ENCODE measurements at places on chromosomes 6 and 20.

- no peak for DNase-seq
These were observed 54.6 kb downstream of the PHF3 start for GRCh38 chr6:63690221-63690620.

DNA sequence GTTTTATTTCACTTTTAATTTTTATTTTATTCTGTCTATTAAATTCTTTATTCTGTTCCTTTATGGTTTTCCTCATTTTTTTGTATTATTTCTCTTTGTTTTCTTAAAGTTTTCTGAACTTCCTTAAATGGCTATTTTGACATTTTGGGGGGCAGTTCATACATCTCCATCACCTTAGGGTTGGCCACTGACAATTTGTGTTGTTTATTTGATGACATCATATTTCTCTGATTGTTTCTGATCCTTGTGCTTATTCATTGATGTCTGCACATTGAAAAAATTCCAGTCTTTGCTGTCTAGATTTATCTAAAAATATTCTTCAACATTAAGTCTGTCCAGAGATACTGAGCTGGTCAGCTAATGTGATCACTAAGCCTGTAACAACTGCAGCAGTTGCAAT, 379.5 kb upstream of the EYS start:
- no peak for DNase-seq

DNA sequence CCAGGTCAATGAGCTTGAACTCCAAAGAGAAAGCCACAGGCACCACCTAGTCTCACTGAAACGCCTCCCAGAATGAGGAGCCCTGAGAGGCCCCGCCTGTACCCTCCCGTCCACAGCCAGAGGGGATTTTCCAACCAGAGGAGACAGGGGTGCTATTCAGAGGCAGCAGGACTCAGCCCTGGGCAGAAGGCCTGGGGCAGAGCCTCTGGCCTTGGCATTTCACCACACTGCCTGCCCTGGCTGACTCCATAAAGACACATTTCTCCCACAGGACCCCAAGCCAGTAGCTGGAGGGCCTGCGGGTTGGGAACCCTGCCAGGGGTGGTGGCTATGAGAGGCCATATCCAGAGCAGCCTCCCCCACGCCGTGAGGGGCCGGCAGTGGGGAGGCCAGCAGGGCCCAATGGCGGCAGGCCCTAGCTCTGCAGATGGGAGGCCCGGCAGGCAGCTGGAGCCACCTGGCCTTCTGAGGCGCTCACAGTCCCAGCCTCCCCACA, 159.3 kb downstream of the PREX1 start:
- no peak for DNase-seq

DNA sequence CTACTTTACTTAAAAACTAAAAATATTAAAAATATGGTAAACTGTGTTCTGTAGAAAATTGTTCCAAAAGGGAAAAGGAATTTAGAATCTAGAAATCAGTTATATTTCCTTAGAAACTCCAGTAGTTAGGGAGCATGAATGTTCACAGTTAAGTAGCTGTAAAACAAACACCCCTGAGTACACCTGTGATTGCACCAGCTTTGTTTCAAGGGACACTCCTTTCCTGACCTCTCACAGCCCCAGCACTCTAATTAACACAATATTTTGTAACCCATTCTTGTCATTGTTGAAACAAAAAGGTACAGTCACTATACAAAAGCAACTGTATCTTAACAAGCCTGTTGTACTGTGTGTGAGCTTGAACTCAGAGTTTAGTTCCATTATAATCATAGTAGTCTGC, 72.3 kb downstream of the NCOA7 start:
- no peak for DNase-seq

DNA sequence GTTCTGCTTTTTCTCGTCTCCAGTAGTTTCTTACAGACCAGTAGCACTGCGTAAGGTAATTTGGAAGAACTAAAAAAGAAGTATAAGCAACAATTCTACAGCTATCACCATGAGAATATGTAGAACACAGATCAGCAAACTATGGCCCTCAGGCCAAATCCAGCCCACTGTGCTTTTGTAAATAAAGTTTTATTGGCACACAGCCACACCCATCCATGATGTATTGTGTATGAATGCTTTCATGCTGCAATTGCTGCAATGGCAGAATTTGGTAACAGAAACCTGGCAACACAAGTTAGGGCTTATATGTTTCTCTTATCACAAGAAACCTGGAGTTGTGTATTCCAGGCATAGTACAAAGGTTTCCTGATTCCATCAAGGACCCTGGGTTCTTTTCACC, 386.8 kb upstream of the TSHZ2 start:
- DNase-seq = no peak

DNA sequence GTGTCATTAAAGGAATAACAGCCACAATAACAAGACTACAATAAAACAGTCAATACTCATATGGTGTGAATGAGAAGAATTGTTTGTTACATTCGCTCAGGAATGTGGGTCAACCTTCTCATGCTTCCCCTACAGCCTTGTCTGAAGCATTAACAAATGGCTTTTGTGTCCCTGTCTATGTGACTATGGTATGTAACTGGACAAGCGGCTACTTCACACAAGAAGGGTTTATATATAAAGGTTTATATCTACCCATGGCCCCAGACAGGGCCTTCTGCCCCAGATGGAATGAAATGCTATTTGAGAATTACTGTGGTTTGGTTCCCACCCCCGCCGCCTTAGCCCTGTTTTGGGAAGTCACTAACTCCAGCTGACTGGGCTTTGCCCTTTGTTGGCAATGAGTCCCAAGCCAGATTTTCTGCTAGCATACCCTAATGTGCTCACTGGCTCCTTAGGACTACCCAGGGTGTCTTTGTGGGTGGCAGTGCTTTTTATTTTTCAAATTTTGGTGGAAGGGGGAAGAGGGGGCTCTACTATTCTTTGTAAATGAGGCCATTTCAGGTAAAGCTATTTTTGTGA, 39.4 kb downstream of the TFAP2A start:
- DNase-seq = peak; percentile 4

- DNase-seq = peak; percentile 77
These were observed 44.9 kb downstream of the IRF4 start for GRCh38 chr6:436308-437036.

GRCh38 chr6:35370785-35371493, 28.6 kb downstream of the PPARD start:
- DNase-seq = peak; percentile 85

DNA sequence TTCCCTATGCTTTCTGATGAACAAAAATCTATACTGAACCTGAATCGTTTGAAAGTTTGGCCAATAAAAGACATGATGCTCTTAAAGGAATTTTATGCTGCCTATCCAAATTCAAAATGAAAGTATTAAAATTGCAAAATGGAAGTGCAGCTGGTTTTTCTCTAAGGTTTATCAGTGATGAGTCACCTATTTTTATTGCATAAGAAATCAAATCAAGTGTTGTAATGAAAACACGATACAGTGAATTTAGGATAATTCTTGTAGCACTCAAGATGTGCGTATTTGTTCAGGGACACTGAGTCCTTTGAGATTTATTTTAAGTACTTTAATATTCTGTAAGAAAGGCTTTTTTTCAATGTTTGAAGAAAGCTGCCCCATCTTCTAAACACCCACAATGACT, 409.5 kb downstream of the ADGRB3 start:
- no peak for DNase-seq

DNA sequence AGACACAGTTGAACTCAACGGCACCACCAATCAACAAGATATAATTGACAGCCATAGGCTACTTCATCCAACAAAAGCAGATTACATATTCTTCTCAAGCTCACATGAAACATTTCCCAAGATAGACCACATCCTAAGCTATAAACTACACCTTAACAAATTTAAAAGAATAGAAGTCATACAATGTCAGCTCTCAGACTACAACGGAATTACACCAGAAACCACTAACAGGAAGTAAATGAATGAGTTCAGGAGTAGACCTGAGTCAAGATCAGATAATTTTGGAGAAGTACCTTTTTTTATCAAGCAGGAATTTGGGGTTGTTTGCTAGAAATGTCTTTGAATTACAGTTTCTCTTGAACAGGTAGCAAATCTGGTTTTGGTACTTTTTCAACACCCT, 237.8 kb downstream of the TBX18 start:
- no peak for DNase-seq

DNA sequence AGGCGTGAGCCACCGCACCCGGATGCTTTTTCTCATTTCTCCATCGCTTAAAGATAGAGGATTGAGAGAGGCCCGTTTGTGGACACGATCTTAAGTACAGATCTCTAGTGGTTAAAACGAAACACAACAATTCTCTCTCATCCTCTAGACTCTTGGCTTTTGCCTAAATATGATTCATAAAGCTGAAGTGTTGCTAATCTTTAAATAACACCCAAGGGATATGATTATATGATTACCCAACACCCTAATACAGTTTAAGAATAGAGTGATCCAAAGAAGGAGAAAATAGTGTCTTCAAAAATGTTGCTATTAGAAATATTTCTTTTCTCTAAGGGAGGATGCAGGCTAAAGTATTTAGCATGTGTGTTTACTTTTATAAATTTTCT, 50.4 kb downstream of the MTHFD1L start:
- DNase-seq = peak; percentile 72

DNA sequence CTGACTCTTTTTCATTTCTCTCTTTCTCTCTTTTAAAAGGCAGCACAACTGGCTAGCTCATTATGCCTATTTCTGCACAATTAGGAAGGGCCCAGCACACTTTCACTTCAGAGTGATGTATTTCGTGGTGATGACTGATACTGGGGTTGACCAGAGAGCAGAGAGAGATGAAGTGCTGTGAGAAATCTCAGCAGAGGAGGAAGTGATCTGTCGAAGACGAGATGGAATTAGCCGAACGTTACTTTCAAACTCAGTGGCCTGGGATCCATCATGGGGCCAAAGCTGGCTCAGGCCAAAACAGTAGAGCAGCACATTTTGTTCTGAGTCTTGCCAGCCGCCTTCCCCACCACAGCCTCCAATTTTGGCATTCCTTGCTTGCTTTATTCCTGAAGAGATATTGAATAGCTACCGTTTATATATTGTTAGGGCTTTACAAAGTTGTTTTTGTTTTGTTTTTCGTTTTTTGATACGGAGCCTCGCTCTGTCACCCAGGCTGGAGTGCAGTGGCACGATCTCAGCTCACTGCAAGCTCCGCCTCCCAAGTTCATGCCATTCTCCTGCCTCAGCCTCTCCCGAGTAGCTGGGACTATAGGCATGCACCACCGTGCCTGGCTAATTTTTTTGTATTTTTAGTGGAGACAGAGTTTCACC, 213.2 kb upstream of the ECI2 start:
- peak; percentile 37 for DNase-seq

DNA sequence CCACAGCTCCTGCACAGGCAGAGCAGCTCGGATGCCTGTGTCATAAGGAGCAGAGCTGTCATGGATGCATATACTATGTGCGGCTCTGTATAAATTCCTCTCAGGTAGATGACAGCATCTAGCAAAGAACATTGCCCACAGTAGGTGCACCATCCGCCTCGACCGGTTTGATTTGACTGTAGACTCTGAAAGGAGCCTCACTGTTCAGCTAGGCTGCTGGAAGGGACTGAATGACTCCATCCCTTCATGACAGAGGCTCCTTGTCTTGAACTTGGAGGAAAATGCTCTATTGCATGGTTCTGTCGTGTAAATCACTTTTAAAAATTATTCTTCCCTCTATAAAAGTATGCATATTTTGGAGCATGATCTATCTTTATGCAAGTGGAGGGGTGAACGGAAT, 128.8 kb upstream of the QKI start:
- DNase-seq = no peak

DNA sequence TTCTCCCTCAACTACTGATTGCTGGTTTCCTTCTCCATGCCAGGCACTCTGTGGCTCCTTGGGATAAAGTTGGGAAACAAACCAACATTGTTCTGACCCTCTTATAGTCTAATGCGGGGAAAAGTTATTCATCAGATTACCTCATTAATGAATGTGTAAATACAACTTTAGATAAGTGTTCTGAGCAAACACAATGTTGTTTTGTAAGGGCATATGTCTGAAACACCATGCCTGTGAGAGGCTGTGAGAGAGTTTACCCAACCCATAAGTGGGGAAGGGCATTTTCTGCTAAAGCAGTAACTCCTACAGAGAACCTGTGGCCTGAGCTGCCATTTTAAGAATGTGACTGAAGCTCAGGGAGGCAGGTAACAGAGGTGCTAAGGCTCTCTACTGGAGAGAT, 283.5 kb downstream of the KHDC1L start:
- DNase-seq = no peak

DNA sequence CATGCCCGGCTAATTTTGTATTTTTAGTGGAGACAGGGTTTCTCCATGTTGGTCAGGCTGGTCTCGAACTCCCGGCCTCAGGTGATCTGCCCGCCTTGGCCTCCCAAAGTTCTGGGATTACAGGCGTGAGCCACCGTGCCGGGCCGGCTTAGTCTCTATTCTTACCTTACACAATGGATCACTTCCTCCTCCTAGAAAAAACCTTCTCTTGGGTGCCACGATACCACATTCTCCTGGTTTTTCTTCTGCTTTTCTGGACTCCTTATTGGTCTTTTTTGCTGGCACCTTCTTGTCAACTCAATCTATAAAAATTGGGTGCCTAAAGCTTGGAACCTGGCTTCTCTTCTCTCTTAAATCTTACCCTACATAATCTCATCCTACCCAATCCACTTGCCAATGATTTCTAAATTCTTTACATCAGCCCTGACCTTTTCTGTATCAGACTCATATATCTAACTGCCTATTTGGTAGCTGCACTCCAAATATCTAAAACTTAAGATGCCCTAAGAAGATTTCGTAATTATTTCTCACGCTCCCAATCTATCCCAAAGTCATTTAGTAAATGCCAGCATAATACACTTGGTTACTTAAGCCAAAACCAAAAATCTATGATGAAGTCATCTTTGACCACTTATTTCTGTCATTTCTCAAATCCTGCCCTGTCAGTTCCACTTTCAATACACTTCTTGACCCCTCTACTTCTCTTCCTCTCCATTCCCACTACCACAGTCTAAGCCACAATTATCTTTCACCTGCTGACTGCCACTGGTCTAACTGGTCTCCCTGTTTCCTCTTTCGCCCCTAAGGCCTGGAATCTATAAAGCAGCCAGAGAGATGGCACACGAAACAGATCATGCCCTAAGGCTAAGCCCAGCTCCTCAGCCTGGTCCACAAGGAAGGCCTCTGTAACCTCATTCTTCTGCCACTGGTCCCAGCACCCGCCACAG, 43.2 kb downstream of the ELMO2 start:
- DNase-seq = peak; percentile 26

GRCh38 chr6:148516617-148517016, 174.0 kb downstream of the SASH1 start:
- DNase-seq = no peak

All from AG10803 (cell line).